ENCODE measurements at places on chromosomes 7 and 10. TPM values are rescaled to one million over a fixed set of nuclear protein-coding genes. Genes with fewer than 3 reads are reported as not detected.
A peak's percentile ranks its signal among the peaks of the same experiment; 100 is the strongest.

Gene SPAG6
- not detected for total RNA-seq

Gene SFRP4
- total RNA-seq, result 53.3 TPM

Gene VAX1
- not detected for total RNA-seq

Gene DPCD
- total RNA-seq, result 12.6 TPM

Gene MYO3A
- total RNA-seq, result 0.49 TPM

Gene CEP55
- total RNA-seq, result not detected

Gene TET1
- total RNA-seq, result 4.0 TPM

- no peak for DNase-seq
- no peak overlapping the region for H3K27ac ChIP-seq
- no peaks in the 10 kb centered on the region for H3K4me1 ChIP-seq
- H3K36me3 ChIP-seq, result peaks cover 4% of the 10 kb centered on the region
Observed at GRCh38 chr7:98300595-98301372, 19.3 kb downstream of the BRI3 start.

DNA sequence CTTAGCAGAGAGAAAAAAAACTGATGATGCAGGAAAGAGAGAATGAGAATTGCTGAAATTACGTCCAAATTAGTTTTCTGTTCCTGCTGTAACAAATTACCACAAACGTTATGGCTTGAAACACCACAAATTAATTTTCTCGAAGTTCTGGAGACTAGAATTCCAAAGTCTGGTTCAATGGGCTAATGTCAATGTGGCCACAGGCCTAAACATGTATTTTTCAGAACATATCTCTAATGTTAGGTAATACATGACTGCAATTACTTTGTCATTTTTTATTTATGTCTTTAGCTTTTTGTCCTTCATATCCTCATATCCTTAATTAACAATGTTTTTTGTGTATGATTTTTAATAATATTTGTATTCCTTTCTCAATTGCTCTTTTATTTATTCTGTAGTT lies 3.0 kb upstream of the AKR1C3 start:
- H3K27me3 ChIP-seq, result no peaks in the 10 kb centered on the region
- no peak overlapping the region for H3K27ac ChIP-seq
- no peaks in the 10 kb centered on the region for H3K4me1 ChIP-seq
- H3K4me3 ChIP-seq, result no peak overlapping the region

- H3K36me3 ChIP-seq, result no peaks in the 10 kb centered on the region
- H3K27me3 ChIP-seq, result no peaks in the 10 kb centered on the region
- no peak overlapping the region for H3K4me3 ChIP-seq
- no peak for DNase-seq
- peaks cover 25% of the 10 kb centered on the region for H3K4me1 ChIP-seq
Observed at GRCh38 chr7:37196676-37197075, 252.0 kb downstream of the ELMO1 start.

DNA sequence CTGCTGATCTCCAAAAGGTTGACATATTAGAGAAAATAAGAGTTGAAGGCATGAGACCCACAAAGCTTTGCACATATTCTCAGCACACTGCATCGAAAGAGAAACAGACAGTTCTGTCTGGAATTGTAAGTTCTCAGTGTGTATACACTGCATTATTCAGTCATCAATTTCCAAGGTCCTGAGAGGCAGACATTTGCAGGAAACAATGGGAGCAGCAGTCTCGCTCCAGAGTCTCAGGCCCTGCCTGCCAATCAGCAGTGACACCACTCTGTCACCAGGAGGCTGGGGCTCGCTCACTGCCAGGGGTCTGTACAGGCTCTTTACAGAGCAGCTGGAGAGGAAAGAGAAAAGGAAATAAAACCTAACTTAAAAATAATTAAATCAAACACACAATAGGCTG lies 36.3 kb downstream of the JAZF1 start:
- no peak for DNase-seq
- no peaks in the 10 kb centered on the region for H3K4me1 ChIP-seq
- H3K27me3 ChIP-seq, result no peaks in the 10 kb centered on the region
- H3K36me3 ChIP-seq, result no peaks in the 10 kb centered on the region

- H3K4me1 ChIP-seq, result no peaks in the 10 kb centered on the region
- no peak overlapping the region for H3K4me3 ChIP-seq
- no peaks in the 10 kb centered on the region for H3K36me3 ChIP-seq
- no peaks in the 10 kb centered on the region for H3K27me3 ChIP-seq
- no peak for DNase-seq
Observed at GRCh38 chr10:45408421-45409319, 34.7 kb downstream of the ALOX5 start.

GRCh38 chr10:127028556-127028955 lies 123.3 kb downstream of the DOCK1 start:
- H3K4me1 ChIP-seq, result no peaks in the 10 kb centered on the region
- H3K4me3 ChIP-seq, result no peak overlapping the region
- H3K27ac ChIP-seq, result no peak overlapping the region
- no peak for DNase-seq
- H3K27me3 ChIP-seq, result no peaks in the 10 kb centered on the region
- H3K36me3 ChIP-seq, result peaks cover 57% of the 10 kb centered on the region

DNA sequence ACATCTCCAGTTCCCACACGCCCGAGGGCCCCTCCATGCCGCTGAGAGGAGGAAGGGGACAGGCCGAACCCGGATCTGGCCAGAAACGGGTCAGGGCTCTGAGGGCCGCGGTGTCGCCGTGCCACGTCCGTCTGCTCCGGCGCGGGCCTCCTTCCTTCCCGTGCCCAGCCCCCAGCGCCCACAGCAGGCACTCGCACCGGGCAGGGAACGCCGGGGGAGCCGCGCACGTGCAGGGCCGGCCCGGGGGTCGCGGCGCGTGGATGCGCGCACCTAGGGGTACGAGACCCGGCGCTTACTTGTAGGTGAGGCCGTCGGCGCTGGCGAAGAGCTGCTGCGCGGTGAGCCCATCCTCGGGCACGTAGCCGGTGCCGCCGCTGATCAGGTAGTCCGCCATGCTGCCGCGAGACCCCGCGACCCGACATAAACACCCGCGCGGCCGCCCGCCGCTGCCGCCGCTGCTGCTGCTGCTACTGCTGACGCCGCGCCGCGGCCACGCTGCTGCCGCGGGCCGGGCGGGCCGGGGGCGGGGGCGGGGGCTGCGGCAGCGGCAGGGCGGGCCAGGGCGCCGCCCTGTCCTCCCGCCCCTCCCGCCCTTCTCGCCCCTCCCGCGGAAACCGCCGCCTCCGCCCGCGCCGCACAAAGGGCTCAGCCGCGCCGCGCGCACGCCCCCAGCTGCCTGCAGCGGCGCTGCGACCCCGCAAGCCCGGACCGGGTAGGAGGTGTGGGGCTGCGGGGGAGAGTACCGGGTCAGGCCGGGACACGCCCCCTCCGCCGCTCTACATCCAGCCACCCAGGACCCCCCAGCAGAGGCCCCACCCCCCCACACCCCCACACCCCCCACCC lies 4.1 kb downstream of the IMPDH1 start:
- peaks cover 3% of the 10 kb centered on the region for H3K36me3 ChIP-seq
- DNase-seq, result no peak
- peak overlapping the region; percentile 46 for H3K27ac ChIP-seq

GRCh38 chr7:157176771-157177170 lies 38.0 kb downstream of the UBE3C start:
- no peak for DNase-seq
- no peaks in the 10 kb centered on the region for H3K4me1 ChIP-seq
- H3K27me3 ChIP-seq, result no peaks in the 10 kb centered on the region
- H3K27ac ChIP-seq, result no peak overlapping the region
- no peak overlapping the region for H3K4me3 ChIP-seq
- peaks cover 35% of the 10 kb centered on the region for H3K36me3 ChIP-seq
